Renal cortical epithelial cell (primary cell): ENCODE measurements at places on chromosomes 1 and 21. TPM values are rescaled to one million over a fixed set of nuclear protein-coding genes. Genes with fewer than 3 reads are reported as not detected.
A peak's percentile ranks its signal among the peaks of the same experiment; 100 is the strongest.

Gene SPRR2B
- total RNA-seq: not detected in 2 replicates

Gene MYOG
- total RNA-seq: not detected in 2 replicates

Gene UTS2
- total RNA-seq: not detected in 2 replicates

Gene FCRLA
- 1.4 TPM in 1 of 2 replicates, not detected in the other for total RNA-seq

Gene LRRC52
- not detected in 2 replicates for total RNA-seq

GRCh38 chr1:90724361-90724760 lies 7.3 kb upstream of the BARHL2 start:
- DNase-seq: no peak

DNA sequence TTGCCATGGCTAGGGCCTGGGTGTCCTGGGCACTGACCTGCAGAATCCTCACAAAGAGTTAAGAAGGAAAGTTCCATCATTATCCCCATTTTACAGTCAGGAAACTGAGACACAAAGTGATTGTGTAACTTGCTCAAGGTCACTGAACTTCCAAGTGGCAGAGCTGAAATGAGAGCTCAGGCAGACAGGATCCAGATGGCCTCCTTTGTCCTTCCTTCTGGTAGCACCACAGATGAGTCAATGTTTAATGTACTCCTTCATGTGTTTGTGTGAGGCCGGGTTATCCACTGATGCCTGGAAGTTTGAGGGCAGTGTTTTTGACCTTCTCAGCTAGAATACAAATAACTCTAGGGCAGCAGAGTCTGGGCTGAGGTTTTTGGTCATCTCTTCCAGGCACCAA lies 207.0 kb downstream of the TNR start:
- peak; percentile 80 for DNase-seq
